Urinary bladder (tissue), 4 donors: ENCODE measurements at places on chromosomes 1 and 21. TPM values are rescaled to one million over a fixed set of nuclear protein-coding genes. Genes with fewer than 3 reads are reported as not detected.

DNA sequence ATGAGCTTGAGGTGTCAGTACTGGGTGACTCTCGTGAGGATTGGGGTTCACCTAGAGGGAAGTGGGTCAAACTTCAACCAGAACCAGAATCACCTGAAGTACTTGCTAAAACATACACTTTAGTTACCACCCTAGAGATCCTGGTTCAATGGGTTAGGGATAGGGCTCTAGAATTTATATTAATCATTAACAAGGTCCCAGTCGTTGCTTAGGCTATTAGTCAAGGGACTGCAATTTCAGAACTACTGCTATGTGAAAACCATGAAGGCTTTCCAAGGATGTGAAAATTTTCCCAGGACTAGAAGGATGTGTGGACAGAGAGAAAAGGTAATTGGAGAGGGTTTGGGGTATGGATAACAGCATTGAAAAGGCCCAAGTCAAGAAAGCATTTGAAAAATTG lies 162.6 kb downstream of the GRIK1 start:
- no peak for DNase-seq

GRCh38 chr1:58992643-58993042 lies 208.8 kb upstream of the JUN start:
- DNase-seq: no peak

DNA sequence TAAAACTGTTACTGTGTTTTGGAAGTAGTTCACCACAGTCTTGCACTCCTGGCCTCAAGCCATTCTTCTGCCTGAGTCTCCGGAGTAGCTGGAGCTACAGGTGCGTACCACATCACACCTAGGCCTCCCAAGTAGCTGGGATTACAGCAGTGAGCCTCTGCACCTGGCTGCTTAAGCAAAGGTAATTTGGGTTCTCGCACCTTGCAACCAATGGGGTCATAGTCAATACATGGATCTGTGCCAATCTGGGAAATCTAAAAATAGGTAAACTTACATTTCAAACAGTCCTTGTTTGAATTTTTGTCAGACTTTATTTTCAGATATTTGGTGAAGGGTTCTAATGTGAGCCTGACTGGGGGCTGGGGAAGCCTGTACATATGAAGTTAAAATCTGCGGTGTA lies 466.5 kb downstream of the PCP4 start:
- no peak for DNase-seq

DNA sequence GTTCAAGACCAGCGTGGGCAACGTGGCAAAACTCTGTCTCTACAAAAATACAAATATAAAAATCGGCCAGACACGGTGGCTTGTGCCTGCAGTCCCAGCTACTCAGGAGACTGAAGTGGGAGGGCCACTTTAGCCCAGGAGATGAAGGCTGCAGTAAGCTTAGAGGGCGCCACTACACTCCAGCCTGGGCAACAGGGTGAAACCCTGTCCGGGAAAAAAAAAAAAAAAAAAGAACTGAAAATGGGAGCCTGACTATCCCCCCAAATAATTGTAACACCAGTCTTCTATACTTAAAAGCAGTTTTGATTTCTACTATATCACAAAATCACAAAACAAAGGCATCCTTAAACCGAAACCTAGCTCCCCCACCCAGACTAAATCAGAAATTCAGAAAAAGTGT lies 60.3 kb downstream of the CDC42BPA start:
- DNase-seq: no peak

GRCh38 chr1:109399326-109399957 lies 1.7 kb upstream of the SORT1 start:
- no peak for DNase-seq

GRCh38 chr1:112686835-112687234 lies 12.4 kb downstream of the MOV10 start:
- no peak for DNase-seq

DNA sequence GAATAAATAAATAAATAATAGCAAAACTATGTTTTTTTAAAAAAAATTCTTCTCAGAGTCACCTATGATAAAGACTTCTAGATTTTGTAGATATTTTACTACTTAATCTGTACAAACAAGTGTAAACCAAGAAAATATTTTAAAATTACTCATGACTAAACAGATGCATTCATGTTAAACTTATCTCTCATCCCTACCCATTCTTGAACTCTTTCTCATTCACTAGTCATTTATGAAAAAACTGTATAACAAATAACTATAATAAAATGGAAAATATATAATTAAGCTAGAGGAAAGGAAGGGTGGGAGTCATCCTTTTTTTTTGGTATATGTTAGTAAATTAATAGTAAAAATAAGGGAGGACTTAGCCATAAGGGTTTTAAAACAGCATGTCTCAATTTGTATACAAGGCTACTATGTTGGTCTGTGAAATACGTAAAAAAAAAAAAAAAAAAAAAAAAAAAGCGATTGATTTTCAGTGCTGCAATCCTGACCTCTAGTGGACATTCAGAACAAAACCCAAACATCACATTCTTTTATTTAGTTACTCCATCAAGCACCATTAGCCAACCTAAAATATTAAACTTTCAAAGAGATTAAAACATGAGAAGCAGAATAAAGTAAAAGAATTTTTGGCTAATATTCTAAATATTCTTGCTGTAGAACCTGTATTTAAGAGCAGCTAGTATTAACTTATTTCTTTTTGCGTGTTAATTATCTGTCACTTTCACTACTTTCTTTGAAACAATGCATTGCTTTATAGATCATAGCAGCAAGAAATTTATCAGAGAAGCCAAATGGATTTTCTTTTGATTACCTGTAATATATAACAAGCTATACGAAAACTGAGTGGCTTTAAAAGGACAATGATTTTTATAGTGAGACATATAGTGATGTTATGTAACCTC lies 255.8 kb upstream of the CACYBP start:
- peak; percentile 14 for DNase-seq

DNA sequence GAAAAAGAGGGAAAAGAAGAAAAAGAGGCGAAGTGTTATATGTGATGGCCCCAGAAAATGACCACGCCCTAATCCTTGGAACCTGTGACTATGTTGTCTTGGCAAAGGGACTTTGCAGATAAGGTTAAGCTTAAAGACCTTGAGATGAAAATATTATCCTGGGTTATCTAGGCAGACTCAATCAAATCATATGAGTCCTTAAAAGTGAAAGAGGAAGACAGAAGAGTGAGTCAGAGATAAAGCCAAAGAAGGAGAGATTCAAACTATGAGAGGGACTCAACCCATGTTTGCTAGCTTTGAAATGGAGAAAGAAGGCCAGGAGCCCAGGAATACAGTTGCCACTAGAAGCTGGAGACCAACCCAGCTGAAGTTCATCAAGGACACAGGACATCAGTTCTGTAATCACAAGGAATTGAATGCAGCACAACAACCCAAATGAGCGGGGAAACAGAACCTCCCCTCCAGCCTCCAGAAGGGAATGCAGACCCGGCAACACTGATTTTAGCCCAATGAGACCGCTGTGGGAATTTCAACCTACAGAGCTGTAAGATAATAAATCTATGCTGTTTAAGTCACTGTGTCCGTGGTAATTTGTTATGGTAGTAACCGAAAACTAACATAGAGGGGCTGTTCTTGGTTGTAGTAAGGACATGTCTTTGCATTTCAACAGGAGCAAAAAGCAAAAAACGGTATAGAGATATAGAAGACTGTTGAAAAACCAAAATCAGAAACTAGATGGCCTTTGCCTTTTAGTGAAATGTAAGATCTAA lies 4.2 kb upstream of the RGS8 start:
- no peak for DNase-seq

The TRIM67 gene
- total RNA-seq: 0.42 TPM

The MEX3A gene
- 7.2 TPM for total RNA-seq

The AMY1C gene
- total RNA-seq: not detected
